ENCODE measurements at places on chromosomes 3 and 15. TPM values are rescaled to one million over a fixed set of nuclear protein-coding genes. Genes with fewer than 3 reads are reported as not detected.
A peak's percentile ranks its signal among the peaks of the same experiment; 100 is the strongest.

DNA sequence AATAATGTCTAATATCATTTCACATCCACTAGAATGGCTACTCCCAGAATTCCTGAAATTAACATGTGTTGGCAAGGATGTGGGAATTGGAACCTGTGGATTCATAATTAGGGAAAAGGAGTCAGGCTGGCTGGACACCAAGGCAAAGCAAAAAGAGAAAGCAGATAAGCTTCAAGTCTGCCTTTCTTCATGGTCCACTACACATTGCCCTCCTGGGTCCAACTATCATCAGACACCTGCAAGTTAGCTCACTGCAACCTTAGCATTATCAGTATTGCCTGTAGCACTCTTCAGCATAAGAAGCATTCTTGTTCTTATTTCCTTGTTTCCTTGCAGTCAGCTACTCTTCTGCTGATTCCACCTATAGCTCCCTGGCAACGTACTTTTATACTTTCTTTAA, 124.3 kb downstream of the ZNF280D start:
- no peak for DNase-seq

- no peak for DNase-seq
These were observed 6.7 kb downstream of the C3orf22 start for GRCh38 chr3:126551839-126552687.

DNA sequence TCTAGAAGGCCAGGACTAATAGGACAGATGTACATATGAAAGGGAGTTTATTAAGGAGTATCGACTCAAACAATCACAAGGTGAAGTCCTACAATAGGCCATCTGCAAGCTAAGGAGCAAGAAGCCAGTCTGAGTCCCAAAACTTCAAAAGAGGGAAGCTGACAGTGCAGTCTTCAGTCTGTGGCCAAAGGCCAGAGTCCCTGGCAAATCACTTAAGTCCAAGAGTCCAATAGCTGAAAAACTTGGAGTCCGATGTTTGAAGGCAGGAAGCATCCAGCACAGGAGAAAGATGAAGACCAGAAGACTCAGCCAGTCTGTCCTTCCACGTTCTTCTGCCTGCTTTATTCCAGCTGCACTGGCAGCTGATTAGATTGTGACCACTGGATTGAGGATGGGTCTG, 11.1 kb upstream of the CELF6 start:
- no peak for DNase-seq

CPN2 gene
- total RNA-seq, result not detected

- peak; percentile 50 for DNase-seq
These were observed 216.2 kb downstream of the ADAMTS17 start for GRCh38 chr15:100125401-100126191.

Data from fibroblast of villous mesenchyme (primary cell).